ENCODE measurements at places on chromosomes 11 and 22.

DNA sequence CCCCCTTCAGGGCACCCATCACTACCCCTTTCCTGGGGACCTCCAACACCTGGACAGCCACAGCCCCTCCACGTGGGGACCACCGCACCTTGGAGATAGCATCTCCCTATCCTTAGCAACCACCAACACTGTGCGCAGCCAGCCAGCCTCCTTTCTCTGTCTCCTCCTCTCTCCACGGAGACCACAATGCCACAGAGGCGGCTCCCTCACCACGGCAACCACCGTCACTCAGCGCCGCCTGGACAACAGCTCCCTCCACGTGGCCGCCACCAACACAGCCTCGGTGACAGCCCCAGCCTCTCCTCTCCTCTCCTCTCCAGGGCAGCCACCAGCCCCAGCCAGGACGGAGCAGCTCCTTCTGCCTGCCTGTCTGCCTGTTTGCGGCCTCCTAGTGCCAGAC lies 10.5 kb downstream of the ELFN2 start:
- no peak for DNase-seq

DNA sequence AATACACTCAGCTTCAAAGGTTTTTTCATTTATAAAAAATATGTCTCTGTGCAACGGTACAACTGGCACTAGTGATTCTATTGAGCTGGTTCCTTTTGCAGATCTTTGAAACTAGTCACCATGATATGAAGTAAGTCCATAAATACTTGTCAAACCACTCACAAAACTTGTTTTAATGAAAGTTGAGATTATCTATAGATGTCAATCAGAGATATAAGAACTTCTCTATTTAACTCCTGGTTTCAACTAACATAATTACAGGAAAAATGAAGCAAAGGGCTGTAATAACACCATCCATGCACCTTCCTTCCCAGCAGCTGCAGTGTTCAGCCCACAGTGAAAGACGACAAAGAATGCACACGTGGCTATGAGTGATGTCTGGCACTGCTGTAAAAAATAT lies 44.7 kb downstream of the TMEM123 start:
- DNase-seq = no peak

DNA sequence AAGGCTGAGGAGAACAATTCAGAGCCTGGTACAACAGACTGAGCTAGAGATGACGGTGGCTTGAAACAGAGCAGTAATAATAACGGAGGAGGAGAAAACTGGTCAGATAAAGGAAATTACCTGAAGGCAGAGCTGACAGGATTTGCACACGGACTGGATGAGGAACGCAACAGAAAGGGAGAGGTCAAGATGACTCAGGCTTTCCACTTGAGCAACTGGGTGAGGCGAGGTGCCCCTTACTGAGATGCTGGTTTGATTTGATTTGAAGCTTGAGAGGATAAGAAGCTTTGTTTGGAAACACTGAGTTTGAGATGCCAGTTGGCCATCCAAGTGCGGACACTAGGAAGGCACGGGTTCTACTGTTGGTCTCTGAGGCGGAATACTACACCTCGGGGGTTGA lies 35.4 kb upstream of the NRIP3 start:
- DNase-seq = no peak

GRCh38 chr11:118060081-118060661 lies 16.7 kb upstream of the TMPRSS4 start:
- DNase-seq = no peak

DNA sequence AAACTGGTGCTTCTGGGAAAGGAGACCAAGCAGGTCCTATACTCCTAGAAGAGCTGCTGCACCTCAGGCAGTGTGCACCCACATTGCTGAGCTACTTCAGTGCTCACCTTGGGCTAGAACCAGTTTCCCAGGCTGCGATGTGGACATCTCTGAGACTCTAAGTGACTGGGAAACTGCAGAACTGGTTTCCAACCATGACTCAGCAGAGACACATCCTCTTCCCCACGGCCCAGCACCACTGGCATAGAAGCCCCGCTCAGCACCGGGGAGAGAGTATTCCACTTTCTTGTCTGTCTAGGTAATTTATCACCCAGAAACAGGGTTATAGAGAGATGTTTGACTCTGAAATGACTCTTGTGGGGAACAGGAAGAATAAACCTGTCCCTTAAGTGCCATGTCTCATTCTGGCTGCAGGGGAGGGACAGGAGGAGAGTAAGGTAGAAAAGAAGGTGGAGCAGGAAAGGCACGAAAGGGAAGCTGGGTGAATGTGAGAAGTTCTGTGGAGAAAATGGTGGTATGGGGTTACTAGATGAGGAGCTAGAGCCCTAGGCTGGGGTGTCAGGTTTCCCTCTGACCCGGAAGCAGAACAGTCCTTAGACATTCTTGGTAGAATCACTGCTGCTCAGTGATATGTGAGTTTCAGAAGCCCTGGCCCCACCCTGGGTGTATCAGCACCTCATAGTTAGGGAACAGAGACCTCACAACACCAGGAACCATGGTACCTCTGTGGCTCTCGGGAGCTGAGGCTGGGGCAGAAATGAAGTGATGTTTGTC lies 340.4 kb upstream of the NCAM1 start:
- DNase-seq = no peak

DNA sequence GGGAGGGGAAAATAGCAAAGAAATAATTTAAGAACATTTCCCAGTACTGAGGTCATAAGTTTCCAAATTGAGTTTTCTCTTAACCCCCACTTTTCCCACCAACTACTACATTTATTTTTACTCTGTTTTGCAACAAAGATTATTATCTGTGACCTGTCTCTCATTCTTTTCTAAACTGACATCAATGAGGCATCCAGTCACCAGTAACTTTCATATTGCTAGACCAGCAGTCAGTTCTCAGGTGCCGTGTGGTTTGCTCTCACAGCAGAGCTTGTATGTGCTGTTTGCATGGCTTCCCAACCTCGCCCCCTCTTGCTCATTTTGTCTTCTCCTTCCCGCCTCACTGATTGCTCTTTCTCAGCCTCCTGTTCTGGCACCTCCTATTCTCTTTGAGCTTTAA lies 1091.3 kb downstream of the TBC1D22A start:
- no peak for DNase-seq

DNA sequence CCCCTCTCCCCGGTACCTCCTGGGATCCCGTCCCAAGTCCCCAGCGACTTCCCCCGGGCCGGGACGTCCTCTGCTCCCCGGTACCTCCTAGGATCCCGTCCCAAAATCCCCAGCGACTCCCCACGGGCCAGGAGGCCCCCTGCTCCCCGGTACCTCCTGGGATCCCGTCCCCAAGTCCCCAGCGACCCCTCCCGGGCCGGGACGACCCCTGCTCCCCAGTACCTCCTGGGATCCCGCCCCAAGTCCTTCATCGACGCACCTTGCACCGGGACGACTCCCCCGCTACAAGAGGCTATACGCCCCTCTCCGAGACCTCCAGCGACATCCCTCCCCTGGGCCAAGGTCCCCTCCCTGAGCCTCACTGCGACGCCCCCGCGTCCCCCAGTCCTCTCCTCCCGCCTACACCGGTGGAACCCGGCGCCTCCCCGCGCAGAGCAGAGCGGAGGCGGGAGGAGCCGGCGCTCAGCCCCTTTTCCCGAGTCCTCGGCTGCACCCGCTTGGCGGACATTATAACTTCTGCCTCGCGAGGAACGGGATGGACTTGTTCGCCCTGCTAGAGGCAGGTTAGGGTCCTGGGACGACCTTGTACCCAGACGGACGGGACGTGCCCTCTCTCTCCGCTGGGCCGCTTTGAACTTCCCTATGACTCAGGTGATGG lies 912 bp downstream of the KREMEN1 start:
- DNase-seq = peak; percentile 20

GRCh38 chr22:46004105-46004866 lies 27.3 kb upstream of the WNT7B start:
- DNase-seq = no peak

DNA sequence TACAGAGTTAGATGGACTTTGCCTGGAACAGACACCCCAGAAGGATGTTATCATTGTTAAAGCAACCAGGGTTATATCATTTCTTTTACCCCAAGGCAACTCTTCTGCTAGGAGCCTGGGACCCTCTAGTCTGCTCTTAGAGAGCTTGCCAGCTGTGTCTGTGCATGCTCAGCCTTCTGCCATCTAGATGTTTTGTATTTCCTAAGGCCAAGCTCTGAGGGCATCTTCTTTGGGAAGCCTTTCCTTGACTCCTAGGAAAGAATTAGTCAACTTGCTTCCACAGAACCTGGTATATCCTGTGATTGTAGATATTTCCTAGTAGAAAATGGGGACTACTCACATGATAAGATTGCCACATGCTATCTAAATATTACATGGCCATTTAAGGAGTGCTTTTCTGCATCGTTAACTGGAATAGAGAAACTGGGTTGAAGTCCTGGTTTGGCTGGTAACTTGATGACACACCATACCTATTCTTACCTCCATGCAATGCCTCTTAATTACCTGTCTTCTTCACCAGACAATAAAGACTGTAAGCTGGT lies 87.6 kb downstream of the STIM1 start:
- DNase-seq = no peak

DNA sequence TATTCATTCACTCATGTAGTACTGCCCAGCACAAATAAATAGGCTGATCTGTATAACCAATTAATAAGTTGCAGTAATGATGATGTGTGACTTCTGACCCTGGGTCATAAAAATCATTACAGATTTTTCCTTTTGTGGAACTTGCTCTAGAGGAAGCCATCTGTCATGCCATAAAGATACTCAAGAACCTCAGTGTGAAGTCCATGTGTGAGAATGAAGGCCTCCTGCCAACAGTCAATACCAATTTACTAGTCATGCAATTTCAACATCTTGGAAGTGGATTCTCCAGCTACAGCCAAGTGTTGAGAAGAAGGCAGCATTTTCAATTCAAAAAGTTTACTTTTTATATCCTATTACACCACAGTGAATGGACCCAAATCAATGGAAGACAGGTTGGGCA lies 435.6 kb upstream of the LRRC4C start:
- no peak for DNase-seq

GRCh38 chr22:38858492-38858891 lies 13.5 kb downstream of the CBX6 start:
- no peak for DNase-seq

GRCh38 chr11:119641983-119642745 lies 86.8 kb downstream of the NECTIN1 start:
- DNase-seq = peak; percentile 10

DNA sequence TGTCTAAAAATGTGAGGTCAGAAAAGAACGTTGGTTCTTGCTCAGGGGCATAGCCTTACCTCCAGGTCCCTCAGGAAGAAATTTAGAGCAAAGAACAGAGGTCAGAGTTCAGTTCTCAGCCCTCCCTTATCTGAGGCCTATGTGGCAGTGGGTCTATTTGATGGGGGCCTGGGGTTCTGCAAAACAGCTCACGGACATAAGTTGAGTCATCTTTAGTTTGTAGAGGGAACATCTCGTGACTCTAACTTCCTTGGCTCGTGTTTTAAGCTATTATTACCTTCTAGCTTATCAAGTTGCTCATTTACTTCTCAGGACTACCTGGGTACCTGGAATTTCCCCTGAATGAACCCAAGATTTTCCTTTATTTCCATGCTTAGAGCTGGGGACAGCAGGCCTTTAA lies 91.3 kb upstream of the AMOTL1 start:
- no peak for DNase-seq

- no peak for DNase-seq
These were observed 40.9 kb upstream of the PRR5 start for GRCh38 chr22:44661070-44661469.

DNA sequence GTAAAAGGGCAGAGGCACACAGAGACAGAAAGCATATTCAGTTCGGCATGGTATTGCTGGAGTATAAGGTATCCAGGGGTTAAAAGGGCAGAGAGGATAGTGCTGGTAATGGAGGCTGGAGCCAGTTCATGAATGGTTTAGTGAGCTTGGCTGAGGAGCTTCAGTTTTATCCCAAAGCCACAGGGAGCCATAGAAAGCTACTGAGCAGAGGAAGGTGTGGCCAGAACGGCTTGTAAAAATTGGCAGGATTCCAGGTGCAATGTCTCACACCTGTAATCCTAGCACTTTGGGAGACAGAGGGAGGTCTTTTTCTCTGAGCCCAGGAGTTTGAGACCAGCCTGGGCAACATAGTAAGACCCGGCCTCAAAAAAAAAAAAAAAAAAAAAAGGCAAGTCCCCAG lies 186.1 kb downstream of the MYO18B start:
- no peak for DNase-seq

Data from stimulated activated CD4-positive, alpha-beta T cell treated with anti-CD3 and anti-CD28 coated beads, Interleukin-4, amount 100 ng/mL, for 1 hour (primary cell).